ENCODE measurements at places on chromosomes 13 and 19.

DNA sequence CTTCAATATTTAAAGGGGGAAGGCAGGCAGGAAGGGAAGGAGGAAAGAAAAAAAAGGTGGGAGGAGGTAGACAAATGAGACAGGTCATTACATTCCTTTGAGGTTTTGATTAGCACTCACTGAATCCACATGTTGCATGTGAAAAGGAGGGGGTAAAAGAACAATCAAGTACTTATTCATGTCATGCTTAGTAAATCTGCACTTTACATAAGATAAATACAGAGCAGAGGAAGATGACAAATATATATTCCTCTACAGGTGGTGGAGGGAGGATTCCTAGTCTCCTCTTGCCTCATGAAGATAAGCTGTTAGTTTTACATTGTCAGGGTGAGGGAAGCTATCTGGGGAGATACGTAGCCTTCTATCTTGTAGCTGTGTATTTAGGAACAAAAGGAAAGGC is 1645.4 kb upstream of the SPRY2 start:
- no peak for DNase-seq

GRCh38 chr13:67844574-67844973 is 614.4 kb upstream of the PCDH9 start:
- DNase-seq = no peak

DNA sequence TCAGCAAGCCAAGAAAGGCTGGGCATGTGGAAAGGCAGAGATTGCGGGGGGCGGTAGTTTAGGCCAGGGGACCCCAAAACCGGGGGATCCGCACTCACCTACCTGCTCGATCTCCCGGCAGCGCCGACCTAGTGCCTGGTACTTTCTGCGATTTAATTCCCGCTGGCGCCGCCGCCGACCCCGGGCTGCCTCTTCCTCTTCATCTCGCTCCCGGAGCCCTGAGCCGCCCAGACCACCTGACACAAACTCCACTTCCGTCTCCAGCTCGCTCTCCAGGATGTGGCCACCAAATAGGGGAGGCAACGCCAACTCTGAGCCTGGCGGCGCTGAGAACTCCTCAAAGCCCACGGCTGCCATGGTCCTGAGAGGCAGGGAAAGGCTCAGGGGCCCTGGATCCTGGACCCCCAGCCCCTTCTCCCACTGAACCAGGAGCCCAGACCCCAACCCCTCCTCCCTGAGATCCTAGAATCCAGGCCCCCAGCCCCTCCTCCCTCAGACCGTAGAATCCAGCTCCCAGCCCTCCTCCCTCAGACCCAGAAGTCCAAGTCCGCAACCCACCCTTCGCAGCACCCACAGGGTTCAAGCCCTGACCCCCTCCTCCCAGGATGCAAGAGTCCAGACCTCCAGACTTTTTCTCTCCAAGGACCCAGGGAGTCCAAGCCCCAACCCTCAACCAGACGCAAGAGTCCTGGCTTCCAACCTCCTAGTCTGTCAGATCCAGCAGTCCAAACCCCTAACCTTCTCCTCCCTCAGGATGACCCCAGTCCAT is 933 bp downstream of the TFPT start:
- no peak for DNase-seq

GRCh38 chr13:43387880-43388279 is 364.5 kb downstream of the DNAJC15 start:
- no peak for DNase-seq

DNA sequence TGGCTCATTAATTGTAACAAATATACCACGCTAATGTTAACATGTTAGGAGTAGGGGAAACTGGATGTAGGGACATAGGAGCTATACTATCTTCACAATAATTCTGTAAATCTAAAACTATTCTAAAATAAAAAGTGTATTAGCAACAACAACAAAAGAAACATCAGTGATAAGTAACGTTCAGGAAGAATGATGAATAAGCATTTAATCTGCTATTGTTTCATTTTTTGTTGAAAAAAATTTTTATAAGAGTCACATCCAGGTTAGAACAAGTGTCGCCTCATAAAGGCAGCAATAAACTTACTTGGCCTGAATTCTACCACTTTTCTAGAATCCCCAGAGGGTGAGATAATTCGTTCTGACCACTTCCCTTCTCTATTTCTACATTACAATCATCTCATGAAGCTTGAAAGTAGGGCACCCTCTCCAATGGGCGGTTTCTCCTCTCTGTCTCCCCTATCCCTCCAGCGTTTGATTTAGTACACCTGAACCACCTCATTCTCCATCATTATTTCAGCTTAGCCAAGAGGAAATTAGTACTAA is 253.1 kb upstream of the IPO5 start:
- no peak for DNase-seq

DNA sequence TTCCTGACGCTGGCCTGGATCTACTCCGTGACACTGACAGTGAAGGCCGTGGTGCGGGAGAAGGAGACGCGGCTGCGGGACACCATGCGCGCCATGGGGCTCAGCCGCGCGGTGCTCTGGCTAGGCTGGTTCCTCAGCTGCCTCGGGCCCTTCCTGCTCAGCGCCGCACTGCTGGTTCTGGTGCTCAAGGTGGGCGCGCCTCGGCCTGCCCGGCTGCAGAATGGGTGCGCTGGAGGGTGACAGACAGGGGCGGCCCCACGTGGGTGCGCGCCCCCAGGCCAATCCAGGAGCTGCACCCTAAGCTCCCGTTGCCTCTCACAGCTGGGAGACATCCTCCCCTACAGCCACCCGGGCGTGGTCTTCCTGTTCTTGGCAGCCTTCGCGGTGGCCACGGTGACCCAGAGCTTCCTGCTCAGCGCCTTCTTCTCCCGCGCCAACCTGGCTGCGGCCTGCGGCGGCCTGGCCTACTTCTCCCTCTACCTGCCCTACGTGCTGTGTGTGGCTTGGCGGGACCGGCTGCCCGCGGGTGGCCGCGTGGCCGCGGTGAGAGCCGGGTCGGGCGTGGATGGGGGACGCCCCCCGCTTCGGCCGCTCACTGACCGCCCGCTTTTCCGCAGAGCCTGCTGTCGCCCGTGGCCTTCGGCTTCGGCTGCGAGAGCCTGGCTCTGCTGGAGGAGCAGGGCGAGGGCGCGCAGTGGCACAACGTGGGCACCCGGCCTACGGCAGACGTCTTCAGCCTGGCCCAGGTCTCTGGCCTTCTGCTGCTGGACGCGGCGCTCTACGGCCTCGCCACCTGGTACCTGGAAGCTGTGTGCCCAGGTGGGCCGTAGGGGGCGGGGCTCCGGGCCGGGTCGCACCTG is 7.2 kb downstream of the ABCA7 start:
- DNase-seq = no peak

DNA sequence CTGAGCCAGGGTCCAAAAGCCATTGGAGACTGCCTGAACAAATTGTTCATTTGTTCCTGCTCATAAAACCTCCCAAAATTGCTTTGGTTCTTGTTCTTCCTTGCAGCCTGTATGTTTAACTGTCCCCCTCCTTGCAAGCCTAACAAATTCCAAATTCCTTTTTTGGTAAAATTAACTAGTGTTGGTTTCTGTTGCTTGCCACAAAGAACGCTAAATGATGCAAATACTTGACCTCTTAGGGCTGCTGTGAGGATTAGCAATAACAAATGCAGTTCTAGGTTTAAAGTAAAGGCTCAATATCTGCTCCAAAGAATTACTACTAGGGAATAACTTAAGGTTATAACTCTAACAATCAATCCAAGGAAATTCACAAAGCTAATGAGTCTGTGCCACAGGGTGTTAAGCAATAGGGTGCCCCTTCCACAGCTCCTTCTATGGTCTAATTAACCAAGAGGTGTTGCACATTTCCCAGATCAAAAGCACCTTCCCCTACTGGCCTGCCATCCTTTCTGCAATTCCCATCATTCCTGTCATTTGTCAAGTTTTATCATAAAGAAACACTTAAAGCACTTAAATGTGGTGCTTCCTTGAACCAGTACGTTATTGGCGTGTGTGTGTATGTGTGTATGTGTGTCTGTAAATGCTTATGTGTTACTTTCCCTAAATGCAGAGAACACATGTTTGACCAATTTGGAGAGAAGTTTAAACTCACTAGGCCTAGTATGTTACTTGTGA is 110.2 kb downstream of the RAP2A start:
- DNase-seq = no peak

GRCh38 chr19:3551792-3552095 is 5.6 kb downstream of the MFSD12 start:
- DNase-seq = no peak

GRCh38 chr19:54209058-54209810 is 8.6 kb downstream of the RPS9 start:
- no peak for DNase-seq

DNA sequence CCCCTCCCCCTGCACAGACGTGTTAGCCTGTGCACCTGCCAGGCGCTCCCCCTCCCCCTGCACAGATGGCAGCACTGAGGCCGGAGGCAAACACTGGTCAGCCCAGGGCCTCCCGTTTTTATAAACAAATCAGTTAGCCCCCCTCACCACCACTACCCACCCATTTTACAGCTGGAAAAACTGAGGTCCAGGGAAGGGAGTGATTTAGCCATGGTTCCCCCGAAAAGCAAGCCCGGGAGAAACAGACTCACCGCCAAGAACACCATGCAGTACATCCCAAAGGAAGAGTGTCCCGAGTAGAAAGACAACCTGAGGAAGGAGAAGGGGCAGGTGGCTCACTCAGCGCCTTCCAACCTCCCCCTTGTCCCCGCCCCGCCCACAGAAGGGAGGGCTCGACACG is 8.7 kb downstream of the PLPP2 start:
- no peak for DNase-seq

DNA sequence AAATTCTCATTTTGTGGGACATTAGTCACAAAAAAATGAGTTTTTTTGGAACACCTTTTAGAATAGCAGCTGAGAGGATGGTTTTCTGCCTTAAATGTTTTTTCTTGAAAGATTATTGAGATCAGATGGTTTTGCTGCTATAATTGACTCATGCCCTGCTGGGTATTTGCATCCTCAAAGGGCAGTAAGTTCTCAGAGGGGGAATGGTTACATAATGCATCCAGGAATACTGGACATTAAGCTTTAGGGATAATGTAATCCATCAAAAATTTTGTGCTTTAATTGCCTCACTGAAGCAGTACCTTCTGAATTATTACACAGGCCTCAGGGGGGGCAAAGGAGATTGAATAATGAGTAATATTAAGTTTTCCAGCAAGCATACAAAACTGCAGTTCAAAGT is 866.3 kb upstream of the SPRY2 start:
- DNase-seq = no peak

GRCh38 chr13:71871844-71872243 is 4.8 kb upstream of the DACH1 start:
- DNase-seq = no peak
